ENCODE measurements at places on chromosomes 4 and X.

DNA sequence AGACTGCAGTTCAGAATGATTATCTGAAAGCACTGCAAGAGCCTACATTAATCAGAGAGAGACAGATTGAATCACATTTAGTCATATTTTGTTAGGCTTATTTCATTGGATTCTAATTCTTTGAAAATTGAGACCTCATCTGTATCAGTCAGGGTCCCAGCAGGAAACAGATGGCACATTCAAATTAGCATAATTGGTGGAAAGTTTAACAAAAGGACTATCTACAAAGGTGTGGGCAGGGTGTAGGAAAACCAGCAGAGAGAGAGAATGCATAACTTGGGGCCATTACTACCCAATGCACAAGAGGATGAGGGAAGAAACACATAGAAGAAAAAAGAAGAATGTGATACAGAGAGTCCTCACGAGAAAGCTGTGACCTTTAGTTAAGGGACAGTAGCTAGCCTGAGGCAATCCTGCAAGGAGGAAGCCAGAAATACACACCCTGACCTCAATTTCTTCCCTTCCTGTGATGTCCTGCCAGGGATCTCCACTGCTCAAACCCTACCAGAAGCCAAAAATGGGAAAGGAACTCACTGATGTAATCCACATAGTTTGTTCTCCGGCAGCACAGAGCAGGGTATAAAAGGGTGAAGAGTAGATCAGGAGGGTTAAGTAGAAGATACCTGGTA is 17.7 kb upstream of the XKRX start:
- DNase-seq, result no peak

DNA sequence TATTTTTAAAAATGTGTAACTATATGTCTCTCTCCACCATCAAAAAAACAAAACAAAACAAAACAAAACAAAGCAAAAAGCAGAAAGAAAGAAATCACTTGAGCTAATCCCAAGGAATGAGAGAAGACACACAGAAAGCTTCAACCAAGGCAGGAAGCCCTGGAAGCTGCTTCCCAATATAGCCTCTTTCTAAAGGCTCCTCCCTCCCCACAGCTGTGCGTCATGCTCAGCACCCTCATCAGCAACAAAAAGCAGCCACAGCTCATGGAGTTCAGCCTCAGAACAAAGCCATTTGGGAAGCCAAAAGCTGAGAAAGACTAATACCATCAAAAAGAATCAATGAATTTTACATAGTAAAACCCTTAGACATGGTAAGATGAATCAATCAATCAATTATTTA is 501.6 kb upstream of the SMIM31 start:
- DNase-seq, result no peak

DNA sequence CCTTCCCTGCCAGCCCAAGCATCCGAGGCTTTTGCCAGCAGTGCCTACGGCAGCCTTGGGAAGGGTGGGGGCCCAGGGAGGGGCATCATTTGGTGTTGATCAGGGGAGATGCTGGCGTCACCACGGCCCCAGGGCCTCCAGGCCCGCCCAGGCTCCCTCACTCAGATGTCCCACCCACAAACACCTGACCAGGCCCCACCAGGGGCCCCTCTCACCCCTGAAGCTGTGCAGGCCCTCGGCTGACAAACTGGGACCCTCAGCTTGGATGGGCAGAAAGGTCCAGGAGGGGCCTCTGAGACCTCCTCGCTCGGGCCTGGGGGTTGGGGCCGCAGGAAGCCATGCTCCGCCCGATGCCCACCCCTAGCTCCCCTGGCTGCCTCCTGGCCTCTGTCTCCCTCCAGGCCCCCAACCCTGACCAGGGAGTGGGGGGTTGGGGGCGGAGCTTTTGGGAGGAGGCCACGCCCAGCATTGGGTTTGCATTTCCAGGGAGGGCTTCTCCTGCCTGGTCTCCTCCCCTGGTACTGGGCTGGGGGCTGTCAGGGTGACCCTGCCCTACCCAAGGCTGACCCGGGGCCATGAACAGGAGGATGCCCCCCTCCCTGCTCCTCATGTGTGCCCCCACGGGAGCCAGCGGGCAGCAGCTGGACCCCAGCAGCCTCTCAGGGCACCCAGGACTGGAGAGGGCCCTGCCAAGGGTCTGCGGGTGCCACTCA is 33.4 kb upstream of the SPON2 start:
- DNase-seq, result no peak

GRCh38 chr4:5782829-5783476 is 72.0 kb downstream of the EVC start:
- no peak for DNase-seq

DNA sequence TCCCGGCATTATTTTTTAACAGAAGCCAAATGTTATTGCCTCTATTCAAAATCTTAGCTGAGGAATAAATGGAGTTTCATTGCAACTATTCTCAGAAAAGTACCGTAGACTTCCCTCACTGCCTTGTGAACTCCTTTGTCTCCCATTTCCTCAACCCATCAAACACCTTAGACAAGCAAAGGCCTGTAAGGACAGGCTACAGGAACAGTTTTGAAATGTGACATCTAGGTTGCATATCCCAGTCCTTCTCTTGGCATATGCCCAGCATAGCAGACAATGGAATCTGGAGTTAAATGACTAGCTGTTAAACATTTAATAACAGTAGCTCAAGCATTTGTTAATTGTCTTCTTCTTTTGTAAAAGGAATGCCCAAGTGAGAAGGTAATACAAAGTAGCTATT is 1371.7 kb downstream of the STIM2 start:
- no peak for DNase-seq

DNA sequence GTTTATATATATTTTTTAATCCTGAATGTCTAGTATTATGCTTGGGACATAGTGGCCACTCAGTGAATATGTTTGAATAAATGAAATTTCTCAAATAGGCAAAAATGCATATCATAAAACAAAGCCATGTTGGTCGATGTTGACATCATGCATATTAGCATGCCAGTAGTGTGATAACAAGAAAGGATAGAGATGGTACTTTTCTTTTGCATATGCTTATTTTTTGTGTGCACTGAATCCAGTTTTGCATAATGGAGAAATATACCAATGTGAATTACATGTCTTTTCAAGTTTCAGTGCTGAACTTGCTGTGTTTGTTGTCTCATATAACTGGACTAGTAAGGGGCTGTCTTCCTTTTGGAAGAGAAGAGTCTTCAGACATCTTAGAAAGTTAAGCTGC is 7.5 kb downstream of the CPE start:
- no peak for DNase-seq

GRCh38 chr4:57074744-57075143 is 35.4 kb downstream of the IGFBP7 start:
- DNase-seq, result no peak

DNA sequence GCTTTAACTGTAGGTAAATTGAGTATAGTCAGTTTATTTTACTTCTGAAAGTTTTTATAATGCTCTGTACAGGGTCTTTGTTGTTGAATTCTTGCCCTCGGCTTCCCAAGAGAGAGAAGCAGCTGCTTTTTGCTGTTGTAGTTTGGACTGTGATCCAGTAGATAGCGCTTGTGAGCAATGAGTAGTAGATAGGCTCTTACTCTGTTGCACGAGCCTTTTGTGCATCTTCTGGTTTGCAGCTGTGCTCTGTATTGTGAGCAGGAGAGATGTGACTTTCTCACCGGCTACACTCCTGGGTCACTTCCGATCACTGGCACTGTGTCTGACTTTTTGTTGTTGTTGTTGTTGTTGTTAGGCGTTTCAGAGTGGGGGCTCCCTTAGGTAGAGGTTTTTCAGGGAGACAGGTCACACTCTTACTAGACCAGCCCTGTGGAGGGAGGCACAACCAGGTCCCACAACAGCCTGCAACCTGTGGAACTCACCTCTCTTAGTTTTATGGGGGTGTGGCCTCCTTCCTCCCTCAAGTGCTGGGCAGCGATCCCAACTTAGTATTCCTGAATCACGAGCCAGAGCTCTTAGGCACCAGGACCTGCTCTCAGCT is 822.1 kb upstream of the GALNTL6 start:
- DNase-seq, result no peak

DNA sequence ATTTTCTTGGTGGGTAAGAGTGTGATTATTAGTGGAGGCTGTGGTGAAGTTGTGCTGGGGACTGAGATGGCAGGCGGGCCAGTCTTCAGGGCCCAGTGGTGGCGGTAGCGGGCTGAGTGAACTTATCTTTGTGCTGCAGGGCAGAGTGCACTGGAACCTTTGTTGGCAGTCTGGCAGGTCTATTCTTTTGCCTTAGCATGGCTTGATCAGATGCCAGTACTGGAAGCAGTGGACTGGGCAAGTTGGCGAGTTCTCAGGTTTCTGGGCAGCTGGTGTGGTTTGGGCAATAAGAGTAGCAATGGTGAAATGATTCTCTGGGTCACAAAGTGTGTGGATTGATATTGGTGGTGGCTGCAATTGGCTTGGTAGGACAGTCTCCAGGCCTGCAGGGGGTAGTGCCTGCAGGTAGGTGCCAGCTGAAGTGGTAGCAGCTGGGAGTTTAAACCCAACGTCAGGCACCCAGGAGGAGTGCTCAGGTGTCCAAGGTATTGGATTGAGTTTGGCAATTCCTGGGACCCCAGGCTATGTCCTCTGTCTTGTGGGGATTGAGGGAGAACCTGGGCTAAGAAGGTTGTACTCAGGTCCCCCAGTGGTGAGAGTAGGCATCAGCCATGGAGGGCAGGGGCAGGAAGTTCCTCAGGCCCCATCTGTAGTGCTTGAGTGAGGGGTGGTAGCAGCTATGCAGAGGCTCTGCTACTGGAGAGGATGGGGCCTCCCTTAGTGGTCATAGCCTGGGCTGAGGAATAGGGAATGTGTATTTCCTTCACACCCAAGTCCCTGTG is 34.9 kb upstream of the SLC25A14 start:
- DNase-seq, result no peak

GRCh38 chrX:109872021-109872732 is 130.7 kb upstream of the TMEM164 start:
- DNase-seq, result no peak
